ENCODE measurements at places on chromosomes 3 and 15.

DNA sequence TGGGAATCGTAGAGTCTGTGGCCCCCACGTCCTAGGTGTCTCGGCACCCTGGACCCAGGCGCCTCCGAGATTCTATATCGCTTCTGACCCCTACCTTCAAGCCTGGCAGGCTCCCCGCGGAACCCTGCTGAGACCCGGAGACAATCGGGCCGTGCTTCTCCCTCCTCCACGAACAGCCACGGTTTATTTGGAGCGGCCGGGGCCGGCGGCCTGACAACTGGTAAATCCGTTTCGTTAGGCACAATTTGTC is 1.4 kb downstream of the GATA2 start:
- no peak for DNase-seq

DNA sequence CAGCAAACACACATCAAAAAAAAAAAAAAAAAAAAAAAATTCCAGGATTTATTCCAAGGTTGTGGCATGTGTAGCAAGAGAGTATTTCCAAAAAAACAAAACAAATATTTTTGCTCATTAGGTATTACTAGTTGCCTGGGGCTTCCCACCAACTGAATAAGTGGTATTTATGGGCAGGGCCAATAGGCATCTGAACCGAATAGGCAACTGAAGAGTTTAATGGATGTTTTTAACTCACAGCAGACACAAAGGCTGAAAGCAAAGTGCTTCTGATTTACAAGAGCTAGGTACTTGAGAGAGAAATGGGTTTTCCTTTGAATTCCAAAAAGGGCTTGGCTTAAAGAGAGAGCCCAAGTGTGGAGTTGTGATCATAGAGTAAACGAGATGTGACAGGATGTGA is 21.4 kb downstream of the EIF4E3 start:
- DNase-seq = no peak

- DNase-seq = no peak
These were observed 21.7 kb downstream of the TRIM59 start for GRCh38 chr3:160427832-160428424.

- no peak for DNase-seq
These were observed 130.2 kb upstream of the SGO1 start for GRCh38 chr3:20316238-20316637.

- no peak for DNase-seq
These were observed 42.5 kb downstream of the ATP2B2 start for GRCh38 chr3:10462641-10463532.

GRCh38 chr3:111807826-111808225 is 51.2 kb upstream of the PHLDB2 start:
- no peak for DNase-seq

DNA sequence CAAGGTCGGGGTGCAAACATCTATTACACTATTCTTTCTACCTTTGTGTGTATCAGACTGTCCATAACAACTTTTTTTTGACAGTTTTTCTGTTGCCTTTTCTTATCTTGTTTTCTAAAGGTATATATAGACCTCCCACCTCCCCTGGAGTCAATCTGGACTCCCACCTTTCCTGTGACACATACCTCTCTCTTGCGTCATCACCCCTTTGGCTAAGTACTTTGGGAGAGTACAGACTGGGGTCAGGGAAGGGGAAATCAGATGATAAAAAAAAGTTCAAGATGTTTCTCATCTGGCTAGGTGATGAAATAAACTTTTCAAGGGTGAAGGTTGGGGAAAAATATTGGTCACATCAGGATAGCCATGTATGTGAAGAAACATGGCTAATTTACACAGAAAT is 17.2 kb downstream of the TSPAN3 start:
- no peak for DNase-seq

- no peak for DNase-seq
These were observed 22.0 kb downstream of the STARD5 start for GRCh38 chr15:81301815-81302399.

GRCh38 chr15:99677540-99678134 is 55.6 kb downstream of the LYSMD4 start:
- DNase-seq = no peak

DNA sequence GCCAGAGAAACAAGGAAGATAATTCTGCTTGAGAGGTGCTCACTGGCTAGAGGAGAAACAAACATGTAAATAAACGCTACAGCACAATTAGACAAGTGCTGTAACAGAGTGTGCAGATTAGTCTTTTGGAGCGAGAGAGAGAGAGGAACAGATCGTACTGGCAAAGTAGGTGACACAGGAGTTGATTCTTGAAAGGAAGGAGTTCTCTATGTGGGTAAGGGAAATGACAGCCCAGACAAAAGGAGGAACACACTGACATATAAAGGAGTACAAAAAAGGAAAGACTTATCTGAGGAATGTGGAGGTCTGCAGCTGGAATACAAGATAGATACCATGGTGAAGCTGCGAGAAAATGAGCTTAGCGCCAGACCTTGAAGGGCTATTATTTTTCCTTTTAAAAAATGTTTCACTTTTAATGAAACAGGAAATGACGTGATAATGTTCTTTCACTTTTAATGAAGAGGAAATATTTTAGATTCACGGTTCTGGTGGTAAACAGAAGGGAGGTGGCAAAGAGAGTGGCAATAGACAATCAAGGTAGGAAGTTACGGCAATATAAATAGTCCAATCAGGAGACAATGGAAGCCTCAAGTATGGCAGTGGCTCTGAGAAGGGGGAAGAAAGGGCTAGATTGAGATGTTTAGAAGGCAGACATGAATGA is 202.9 kb downstream of the VPS13C start:
- no peak for DNase-seq

DNA sequence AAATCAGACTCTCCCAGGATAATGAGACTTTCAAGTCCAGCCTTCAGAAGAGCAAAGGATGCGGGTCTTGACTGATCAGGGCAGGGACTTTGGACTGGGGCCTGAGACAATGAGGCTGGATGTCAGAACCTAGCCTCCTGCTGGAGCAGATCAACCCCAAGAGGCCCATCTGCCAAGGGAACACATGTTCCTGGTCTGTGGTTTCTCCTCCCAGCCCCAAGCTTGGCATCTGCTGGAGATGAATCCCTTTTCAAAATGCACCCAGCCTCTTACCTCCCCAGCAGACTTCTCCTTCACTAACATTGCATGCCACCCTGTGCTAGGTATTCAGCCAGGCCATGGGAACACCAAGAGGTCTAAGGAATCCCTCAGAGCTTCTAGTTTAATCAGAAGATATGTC is 43.7 kb upstream of the MFGE8 start:
- DNase-seq = no peak

DNA sequence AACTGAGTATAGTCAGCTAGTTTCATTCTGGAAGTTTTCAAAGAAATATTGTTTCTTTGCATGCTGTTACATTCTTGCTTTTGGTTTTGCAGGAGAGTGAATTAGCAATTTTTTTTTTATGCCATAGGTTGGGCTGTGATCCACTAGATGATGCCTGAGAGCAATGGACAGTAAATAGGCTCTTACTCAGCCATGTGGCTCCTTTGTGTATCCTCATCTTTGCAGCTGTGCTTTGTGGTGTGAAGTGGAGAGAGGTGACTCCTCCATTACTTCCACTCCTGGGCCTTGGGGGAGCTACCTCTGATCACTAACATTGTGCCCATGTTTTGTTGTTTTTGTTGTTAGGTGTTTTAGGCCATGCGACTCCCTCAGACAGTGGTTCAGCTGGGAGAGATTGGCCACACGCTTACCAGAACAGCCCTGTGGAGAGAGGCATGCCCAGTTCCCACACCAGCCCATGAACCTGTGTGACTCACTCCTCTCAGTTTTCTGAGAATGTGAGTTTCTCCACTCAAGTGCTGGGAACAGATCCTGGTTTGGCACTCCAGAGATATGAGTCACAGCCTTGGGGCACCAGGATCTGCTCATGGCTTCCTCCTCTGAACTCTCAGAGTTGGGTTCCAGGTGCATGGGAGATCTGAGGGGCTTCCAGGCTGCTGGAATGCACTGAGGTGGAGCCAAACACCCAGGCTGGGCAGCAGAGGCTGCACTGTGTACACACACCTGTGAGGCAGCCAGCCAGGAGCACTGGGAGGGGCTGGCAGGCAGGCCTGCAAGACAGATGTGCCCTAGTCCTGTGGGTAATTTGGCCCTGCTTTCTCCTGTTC is 785.3 kb downstream of the ROBO2 start:
- peak; percentile 8 for DNase-seq

DNA sequence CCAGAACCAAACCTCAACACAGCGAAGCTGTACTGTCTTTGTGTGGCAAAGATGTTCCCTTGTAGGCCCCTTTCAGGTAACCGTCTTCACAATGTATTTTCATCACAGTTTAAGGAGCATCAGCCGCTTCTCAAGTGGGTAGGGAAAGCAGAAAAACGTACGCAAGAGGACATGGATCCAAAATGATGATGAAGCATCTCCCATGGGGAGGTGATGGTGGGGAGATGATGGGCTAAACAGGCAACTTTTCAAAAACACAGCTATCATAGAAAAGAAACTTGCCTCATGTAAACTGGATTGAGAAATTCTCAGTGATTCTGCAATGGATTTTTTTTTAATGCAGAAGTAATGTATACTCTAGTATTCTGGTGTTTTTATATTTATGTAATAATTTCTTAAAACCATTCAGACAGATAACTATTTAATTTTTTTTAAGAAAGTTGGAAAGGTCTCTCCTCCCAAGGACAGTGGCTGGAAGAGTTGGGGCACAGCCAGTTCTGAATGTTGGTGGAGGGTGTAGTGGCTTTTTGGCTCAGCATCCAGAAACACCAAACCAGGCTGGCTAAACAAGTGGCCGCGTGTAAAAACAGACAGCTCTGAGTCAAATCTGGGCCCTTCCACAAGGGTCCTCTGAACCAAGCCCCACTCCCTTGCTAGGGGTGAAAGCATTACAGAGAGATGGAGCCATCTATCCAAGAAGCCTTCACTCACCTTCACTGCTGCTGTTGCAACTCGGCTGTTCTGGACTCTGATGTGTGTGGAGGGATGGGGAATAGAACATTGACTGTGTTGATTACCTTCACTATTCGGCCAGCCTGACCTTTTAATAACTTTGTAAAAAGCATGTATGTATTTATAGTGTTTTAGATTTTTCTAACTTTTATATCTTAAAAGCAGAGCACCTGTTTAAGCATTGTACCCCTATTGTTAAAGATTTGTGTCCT is 60.0 kb downstream of the AAGAB start:
- DNase-seq = no peak

DNA sequence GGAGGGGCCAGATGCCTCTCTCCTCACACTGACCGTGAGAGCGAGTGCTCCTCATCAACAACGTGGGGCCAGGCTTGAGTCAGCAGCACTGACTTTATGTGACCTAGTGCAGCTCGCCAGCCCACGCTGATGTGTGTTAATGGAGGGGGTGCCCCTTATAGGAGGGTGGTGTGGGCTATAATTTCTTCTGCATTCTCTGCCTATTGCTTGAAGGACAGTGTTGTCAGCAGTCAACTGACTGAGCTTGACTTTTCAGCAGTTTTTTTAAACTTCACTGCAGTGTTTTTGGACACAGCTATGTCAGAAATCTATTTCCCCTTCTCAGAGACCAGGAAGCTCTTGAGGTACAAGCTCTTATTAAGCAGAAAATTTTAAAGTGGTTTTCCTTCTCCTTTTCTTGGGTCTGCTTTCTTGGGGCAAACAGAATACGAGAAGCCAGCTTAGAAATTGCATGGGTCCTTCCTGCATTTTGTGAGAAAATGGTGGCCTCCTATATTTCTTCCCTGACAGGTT is 304.8 kb upstream of the CTDSPL start:
- DNase-seq = no peak

GRCh38 chr3:143252931-143253330 is 133.4 kb downstream of the CHST2 start:
- DNase-seq = no peak

DNA sequence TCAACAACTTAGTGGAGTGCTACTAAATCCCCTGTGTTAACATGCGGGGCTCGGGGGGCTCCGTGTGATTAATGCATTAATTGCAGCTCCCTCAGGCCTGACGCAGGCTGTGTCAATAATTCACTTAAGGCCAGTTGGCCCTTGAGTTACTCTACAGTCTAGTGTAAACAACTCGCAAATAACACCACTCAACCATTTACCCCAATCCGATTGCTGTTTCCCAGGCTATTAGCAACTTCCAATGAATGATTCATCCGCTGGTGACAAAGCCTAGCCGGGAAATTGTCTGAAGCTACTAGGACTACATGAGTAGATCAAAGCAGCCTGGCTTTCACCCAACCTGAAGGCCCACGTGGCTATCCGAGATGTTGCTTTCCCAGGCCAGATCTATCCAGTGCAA is 121.3 kb upstream of the SOX14 start:
- no peak for DNase-seq

GRCh38 chr3:143850877-143851276 is 2.6 kb upstream of the SLC9A9 start:
- DNase-seq = no peak

DNA sequence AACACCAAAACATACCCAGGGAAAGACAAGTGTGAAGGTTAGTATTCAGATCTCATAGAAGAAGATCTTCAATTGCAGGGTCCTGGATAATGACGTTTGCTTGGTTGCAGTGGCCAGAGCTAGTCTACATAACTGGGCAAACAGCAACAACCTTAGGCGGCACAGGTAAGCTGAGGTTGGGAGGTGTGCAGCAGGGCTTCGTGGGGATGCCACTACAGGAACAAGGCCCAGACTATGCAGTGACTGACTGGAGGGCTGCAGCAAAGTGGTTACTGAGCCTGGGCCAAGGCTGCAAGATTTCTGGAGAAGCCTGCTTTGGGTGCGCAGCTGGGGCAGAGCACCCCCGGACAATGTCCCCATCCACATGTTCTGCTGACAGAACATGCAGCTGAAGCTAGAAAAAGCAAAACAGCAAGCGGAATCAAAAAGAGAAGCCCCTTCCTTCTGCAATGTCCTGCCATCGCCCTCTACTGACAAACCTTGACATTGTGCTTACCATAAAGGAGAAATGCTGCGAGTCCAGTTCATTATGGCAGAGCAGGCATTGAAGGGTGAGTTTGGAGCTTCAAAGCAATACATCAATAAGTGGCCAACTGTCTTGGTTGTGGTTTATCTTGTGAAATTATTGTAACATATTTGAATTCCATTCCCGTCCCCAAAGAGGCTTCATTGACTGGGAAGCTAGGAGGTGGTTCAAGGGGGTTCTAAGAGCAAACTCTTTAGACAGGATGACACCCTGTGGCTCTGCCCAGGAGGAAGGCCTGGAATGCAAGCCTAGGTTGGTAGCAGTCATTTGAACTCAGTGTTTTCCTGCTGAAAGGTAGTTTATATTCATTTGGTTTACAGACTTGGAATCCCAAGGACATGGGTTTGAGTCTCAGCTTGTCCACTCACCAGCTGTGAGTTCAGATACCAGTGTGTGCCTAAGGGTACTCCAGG is 217.0 kb downstream of the PDCD6IP start:
- DNase-seq = no peak

GRCh38 chr3:160554980-160555379 is 10.4 kb downstream of the KPNA4 start:
- DNase-seq = no peak

GRCh38 chr15:49606594-49606993 is 14.0 kb downstream of the FAM227B start:
- no peak for DNase-seq

GRCh38 chr3:140223631-140224030 is 288.6 kb downstream of the CLSTN2 start:
- DNase-seq = no peak

- DNase-seq = no peak
These were observed 25.2 kb upstream of the CCK start for GRCh38 chr3:42290966-42291714.

GRCh38 chr3:191634902-191635301 is 173.9 kb downstream of the PYDC2 start:
- DNase-seq = no peak

- DNase-seq = no peak
These were observed 27.4 kb upstream of the CD47 start for GRCh38 chr3:108118038-108118768.
